ENCODE measurements at places on chromosomes 12 and 14. TPM values are rescaled to one million over a fixed set of nuclear protein-coding genes. Genes with fewer than 3 reads are reported as not detected.

WSB2 gene
- total RNA-seq: 72.3 TPM

TMEM179 gene
- total RNA-seq: 1.5 TPM

CD163L1 gene
- 3.9 TPM for total RNA-seq

SYCP3 gene
- 0.32 TPM for total RNA-seq

SERPINA1 gene
- total RNA-seq: 348 TPM

APOF gene
- 0.20 TPM for total RNA-seq

KRT85 gene
- not detected for total RNA-seq

CSRNP2 gene
- 32.5 TPM for total RNA-seq
